ENCODE measurements at places on chromosomes 4 and X.

- DNase-seq, result no peak
Measured at GRCh38 chr4:40437741-40438383, 102.7 kb downstream of the CHRNA9 start.

DNA sequence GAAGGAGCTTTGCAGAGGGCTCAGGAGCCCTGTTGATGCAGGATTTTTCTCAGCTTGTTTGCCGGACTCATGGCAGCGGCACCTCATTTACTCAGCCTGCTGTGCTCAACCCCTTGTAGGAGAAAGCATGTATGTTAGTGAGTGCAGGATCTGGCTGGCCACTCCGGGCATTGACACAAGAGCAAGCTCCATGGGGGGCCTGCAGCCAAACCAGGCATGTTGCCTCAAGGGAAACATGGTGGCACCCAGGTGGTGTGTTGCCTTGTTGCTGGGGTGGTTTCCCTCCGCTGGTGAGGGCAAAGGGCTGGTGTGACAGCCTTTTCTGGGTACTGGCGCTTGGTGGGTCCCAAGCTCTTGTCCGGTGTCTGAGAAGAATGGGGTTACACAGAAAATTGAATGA lies 189.3 kb upstream of the ANXA3 start:
- no peak for DNase-seq

GRCh38 chrX:35617836-35618235 lies 180.3 kb upstream of the MAGEB16 start:
- DNase-seq, result no peak

- no peak for DNase-seq
Measured at GRCh38 chrX:113274345-113274744, 433.7 kb upstream of the AMOT start.

DNA sequence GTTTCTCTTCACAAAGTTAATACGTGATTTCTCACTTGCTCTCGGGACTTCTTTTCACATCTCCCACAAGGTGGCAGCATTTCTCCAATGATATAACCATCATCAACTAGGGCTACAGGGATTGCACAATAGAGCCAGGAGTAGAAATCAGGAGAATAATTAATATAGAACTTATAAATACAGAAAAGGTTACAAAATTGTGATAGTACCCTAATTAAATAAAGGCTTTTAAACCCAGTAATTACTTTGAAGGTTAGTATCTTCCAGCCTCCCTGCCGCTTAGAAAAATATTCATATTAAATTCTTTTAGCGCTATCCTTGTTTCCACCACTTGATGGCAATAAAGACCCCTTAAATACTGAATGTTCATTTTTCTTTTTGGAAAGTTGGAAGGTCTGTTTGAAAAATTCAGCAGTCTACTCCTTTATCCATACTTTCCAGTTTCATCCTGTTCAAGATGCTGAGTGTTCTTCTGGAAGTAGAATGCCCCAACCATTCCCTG lies 65.8 kb downstream of the RASGEF1B start:
- no peak for DNase-seq

DNA sequence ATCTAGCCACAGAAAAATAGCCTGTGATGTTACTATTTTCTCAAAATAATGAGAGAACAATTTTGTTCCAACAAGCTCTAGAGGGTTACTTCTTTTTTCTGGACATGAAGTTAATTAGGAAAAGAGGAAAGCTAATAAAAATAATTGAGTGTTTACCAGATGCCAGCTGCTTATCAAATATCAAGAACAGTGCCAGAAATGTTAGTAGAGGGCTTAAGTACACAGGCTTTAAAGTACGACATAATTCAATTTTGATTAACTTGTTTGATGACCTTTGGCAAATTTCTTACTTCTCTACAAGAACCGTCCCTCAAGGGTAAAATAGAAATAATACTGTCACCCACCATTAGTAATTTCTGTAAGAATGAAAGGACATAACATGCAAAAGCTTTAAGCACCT lies 977.0 kb downstream of the FSTL5 start:
- no peak for DNase-seq

DNA sequence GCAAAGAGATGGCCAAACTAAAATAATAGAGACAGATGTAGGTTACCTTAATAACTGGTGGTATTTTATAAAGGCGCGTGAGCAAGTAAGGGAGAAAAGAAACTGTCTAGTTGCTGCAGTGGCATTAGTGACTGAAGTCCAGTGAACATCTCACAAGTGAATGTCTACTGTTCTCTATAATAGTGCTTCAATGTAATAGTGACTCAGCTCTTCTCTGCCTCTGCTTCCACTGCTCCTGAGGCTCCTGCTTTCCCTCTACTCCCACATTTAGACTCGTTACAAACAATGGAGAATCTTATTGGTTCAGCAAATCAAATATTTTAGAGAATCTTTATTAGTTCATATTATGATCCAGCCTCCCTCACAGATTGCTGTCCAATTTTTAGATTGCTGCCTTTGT lies 779.1 kb upstream of the HTR2C start:
- DNase-seq, result no peak

- no peak for DNase-seq
Measured at GRCh38 chrX:110284159-110284558, 33.7 kb downstream of the AMMECR1 start.

DNA sequence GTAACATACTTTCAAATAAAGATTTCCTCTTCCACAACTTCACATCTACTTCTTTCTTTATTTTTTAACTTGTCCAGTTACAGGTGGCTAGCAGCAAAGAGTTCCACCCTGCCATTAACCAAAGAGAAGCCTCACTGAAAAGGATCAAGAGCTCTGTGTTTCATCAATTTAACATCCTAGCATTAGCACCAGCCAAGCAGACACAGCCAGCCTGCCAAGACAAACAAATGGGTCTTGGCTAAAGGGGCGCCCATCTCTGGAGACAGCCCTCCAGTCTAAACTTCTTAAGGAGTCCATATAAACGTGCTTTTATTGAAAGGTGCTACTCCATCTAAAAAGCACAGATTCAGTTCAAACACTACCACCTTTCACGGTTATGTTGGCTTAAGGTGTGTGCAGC lies 105.3 kb downstream of the ADAMTS3 start:
- no peak for DNase-seq

DNA sequence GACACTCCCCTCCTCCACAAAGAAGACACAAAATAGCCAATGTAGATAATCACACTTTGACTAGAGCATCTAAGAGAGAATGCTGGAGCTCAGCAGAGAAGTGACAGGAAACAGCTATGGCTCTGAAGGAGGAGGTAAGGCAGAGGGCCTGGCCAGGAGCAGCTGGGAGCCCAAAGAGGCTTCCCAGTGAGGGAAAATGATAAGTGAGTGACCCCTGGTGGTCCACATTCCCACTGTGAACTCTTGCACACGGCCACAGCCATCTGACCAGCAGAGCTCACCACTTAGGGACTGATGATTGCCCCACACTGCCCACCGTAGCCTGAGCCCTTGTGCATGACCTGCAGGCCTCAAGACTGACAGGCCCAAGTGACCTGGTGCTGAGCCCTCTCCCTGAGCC lies 162.7 kb upstream of the GALNTL6 start:
- no peak for DNase-seq

GRCh38 chr4:55363691-55364351 lies 17.8 kb downstream of the SRD5A3 start:
- no peak for DNase-seq

DNA sequence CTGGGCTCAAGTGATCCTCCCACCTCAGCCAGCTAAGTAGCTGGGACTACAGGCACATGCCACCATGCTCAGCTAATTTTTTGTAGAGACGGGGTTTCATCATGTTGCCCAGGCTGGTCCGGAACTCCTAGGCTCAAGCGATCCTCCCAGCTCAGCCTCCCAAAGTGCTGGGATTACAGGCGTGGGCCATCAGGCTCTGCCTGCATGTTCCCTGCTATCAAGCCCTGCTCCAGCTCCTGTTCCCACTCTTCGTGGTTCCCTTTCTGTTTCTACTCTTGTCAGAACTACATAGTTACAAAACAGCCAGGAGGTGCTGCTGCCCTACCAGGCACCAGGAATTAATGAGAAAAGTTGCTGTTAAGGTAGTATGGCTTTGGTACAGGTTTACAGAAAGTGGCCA lies 8.7 kb downstream of the TIMP1 start:
- no peak for DNase-seq

- DNase-seq, result no peak
Measured at GRCh38 chr4:7158081-7158750, 34.1 kb upstream of the SORCS2 start.

DNA sequence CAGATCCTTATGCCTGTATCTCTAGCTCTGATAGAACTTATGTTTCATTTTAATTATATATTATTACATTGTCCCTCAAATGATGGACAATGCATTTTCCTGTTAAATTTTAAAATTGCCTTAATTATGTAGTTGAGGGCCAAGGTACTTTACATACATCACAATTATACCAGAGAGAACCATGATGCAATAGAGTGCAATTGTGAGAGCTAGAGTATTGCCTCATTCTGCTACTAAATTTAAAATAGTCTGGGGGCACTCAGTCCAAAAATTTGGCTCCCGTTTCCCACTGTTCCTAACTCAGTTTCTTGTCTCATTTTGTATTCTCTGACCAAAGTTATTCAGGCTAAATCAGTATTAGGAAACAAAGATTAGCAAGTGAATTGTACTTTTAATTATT lies 378.5 kb upstream of the ZFP42 start:
- no peak for DNase-seq

- DNase-seq, result no peak
Measured at GRCh38 chr4:114052227-114052626, 72.8 kb upstream of the ARSJ start.

DNA sequence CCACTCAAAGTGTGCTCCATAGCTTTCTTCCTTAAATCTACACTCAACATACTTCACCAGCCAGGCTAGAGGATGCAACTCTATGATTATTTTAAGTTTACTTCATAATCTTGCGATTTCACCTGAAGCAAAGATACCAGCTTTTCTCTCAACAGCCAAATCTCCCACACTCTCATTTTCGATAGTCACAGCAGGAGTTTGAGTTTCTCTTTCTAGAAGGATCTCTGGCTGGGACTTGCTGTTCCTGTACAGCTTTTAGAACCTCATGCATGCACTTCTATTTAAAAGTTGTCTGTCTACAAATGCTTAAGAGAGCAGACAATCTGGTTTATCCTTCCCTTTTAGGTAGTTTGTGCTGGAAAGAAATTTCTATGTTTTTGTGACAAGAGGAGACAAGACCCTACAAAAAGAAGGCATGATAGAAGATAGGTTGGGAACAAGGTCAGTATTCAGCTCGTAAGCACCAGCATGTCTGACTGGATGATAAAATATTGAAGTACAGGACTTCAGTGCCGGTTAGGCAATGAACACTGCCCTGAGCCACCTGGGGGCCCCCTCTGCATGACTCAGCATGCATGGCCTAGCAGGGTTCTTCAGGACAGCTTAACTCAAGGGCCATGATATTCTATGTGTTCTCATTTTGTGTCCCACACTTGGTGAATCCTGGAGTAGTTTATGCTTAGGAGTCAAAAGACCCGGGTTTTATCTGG lies 65.6 kb downstream of the ATXN3L start:
- DNase-seq, result no peak

DNA sequence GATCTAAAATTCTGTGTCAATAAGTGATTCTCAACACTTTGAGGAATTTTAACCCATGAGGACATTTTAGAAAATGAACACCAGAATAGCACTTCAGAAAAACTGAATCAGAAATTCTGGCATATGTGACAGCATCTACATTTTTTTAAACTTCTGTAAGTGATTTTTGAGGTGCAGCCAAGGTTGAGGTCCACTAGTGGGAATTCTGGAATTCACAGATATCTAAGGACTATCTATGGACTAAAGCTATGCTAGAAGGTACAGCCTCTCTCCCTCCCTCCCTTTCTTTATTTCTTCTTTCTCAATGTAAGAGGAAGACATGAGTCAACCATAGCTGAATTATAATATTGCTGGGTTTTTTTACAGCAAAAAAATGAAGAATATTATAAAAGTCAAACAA lies 508.2 kb upstream of the ATOH1 start:
- no peak for DNase-seq

- DNase-seq, result no peak
Measured at GRCh38 chrX:15956681-15957080, 102.1 kb upstream of the AP1S2 start.

GRCh38 chrX:129786210-129786651 lies 6.5 kb downstream of the SASH3 start:
- DNase-seq, result no peak

DNA sequence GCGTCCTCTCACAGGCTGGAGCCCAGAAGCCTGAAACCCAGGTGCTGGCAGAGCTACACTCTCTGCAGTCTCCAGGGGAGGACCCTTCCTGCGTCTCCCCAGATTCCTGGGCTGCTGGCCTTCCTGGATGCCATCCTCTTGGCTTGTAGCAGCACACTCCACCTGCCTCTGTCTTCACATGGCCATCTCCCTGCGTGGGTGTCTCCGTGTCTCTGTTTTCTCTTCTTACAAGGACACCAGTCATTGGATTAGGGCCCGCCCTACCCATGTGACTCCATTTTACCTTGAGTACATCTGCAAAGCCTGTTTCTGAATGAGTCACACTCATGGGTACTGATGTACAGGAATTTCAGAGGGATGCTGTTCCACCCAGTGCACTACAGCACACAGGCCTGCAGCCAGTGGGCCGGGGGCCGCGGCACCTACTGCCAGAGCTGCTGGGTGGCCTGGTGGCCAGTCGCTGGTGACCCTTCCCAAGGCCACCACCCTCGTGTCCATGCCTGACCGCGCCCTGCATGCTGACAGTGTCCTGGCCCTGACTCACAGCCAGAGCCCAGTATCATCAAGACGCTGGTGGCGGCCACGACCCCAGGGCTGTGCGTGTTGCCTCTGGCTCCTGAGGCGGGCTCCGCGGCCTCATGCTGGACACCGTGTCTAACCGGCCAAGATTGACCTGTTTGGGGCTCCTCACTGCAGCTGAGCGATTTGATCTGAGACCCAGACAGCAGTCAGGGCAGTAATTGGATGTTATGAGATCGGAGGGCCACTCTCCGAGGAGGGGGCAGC lies 63.6 kb upstream of the NKX1-1 start:
- no peak for DNase-seq

- DNase-seq, result no peak
Measured at GRCh38 chrX:150683536-150684146, 9.6 kb upstream of the MTMR1 start.

DNA sequence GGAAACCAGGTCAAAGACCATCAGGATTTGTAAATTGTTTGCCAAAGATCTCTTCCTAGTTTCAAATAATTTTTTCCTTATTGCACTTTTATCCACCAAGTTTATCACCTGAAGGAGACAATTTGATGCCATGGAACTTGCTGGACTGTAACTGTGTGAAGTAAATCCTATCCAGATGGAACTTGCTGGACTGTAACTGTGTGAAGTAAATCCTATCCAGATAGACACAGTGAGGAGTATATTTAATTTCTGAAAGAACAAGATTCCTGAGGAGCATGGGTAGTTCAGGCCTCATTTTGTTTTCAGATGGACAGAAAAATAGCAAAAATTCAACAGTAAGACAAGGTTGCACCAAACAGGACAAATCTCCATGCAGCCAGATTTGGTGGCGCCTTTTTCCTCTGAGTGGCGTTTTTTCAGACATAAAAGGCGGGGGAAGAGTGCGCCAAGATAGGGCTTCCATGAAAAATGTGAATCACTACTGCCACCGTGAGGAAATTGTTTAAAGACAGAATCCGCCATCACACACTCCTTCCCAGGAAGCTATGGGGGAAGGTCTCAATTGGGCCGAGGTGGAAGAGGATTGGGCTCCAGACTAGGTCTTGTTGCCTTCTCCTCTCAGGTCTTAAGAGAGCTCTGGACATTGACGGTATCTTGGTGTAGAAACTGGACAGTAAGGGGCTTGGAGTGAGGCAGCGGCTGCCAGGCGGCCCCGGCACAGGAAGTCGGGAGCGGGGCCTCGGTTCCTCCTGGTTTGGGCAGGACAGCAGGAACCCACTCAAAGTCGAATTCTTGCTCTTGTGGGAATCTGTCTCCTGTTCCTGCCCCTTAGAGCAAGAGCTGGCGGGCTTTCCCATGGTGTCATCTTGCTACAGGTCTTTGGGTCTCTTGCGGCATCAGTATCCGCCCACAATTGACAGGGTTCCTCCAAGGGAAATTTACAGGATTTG lies 234.7 kb downstream of the OR13H1 start:
- no peak for DNase-seq
